ENCODE measurements at places on chromosomes 16 and 17.

DNA sequence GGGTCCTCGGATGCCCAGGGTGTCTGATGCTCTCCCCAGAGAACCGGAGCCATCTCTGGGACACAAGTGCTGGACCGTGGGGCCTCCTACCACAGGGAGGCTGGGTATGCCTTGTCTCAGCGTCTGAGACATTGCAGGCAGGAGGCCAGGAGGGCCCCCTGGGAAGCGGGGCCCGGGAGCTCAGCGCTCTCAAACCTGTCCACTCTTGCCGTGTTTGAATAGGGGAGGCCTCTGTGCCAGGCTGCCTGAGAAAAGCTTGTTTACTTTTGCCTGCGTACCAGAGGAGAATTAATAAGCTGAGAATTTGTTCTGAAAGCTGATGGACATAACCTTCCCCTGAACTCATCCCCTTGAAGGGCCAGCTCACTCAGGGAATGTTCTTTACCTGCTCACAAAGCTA lies 163.8 kb downstream of the NTN1 start:
- DNase-seq: no peak

GRCh38 chr17:79036596-79036995 lies 12.6 kb downstream of the C1QTNF1 start:
- no peak for DNase-seq

GRCh38 chr16:24925163-24925562 lies 79.4 kb downstream of the SLC5A11 start:
- DNase-seq: no peak

- no peak for DNase-seq
These were observed 1.2 kb downstream of the VAMP2 start for GRCh38 chr17:8161289-8162232.

GRCh38 chr16:50879873-50880695 lies 138.2 kb downstream of the CYLD start:
- no peak for DNase-seq

GRCh38 chr17:4870855-4871254 lies 28.5 kb upstream of the C17orf107 start:
- DNase-seq: no peak

- no peak for DNase-seq
These were observed 237.5 kb upstream of the SALL1 start for GRCh38 chr16:51388516-51388951.

- DNase-seq: no peak
These were observed 28.0 kb downstream of the ARHGAP23 start for GRCh38 chr17:38456031-38456815.

GRCh38 chr17:78340183-78340955 lies 19.5 kb downstream of the SOCS3 start:
- DNase-seq: no peak

GRCh38 chr16:86558355-86559193 lies 3.5 kb upstream of the MTHFSD start:
- DNase-seq: no peak

Measured in activated naive CD8-positive, alpha-beta T cell treated with anti-CD3 and anti-CD28 coated beads, Interleukin-2, amount 10 ng/mL, durations not matched to agents 7 days and 5 days (primary cell).